ENCODE measurements at places on chromosomes 2 and 18.

- DNase-seq, result no peak
Observed at GRCh38 chr18:56975276-56975675, 171.6 kb upstream of the BOD1L2 start.

- DNase-seq, result no peak
Observed at GRCh38 chr2:110910423-110910822, 178.1 kb downstream of the ACOXL start.

- DNase-seq, result no peak
Observed at GRCh38 chr2:241901018-241901380, 31.5 kb downstream of the RTP5 start.

- DNase-seq, result no peak
Observed at GRCh38 chr2:85778646-85779379, 25.0 kb downstream of the ATOH8 start.

DNA sequence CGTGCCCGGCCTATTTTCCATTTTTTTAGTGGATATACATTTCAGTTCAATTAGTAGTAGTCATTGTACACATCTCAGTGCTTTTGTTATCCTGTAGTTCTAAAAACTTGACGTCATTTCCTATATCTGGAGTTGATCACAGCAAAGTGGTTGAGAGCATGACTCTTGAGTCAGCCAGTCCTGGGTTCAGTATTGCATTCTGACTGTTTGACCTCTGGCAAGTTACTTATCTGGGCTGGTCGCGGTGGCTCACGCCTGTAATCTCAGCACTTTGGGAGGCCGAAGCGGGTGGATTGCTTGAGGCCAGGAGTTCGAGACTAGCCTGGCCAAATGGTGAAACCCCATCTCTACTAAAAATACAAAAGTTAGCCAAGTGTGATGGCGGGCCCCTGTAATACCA lies 50.4 kb upstream of the PPM1B start:
- DNase-seq, result no peak

DNA sequence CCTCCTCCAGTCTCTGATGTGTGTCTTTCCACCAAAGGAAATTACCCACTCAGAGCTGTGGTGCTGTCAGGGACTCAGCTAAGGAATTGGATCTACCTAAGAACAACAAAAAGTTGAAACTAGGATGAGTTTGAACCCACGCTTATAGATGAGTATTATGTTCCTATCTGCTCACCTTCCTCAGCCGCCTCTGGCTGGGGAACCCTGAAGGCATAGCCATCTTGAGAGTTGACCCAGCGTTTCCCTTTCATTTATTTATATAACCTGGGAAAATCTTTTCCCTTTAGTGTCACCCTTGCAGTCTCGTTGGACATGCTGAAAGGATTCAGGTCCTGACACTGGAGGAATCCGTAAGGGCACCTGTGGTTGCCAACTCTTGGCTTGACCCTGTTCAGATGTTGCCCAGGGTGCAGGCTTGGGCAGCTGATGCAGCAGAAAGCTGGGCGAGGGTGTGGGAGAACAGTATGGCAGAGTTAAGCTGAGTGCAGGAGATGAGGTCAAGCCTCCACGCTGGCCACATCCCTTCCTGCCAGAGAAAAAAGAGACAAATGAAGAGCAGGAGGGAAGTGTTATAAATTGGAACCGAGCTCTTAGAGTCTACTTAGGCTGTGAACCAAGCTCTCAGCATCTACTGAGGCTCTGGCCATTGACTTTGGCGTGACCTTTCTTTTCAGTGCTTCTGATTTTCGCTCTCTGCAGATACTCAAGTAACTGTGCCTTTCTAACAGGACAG lies 1.9 kb downstream of the CDH20 start:
- DNase-seq, result no peak

DNA sequence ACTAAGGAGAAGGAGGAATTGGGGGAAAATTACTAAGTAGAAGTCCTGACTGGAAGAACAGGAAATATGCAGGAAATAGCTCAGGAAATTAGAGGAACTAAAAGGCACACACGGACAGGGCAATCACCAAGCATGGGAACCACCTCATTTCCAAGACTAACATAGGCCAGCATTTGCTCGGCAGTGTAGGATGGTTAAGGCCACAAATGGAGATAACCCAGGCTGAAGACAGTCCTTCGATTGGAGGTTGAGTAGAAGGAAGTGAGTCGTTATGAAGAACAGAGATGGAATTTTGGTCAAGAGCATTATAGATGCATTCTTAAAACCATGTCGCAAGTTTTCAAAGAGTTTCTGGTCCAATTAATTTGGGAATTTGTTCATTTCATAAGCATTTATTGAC lies 401.4 kb downstream of the ALK start:
- no peak for DNase-seq

DNA sequence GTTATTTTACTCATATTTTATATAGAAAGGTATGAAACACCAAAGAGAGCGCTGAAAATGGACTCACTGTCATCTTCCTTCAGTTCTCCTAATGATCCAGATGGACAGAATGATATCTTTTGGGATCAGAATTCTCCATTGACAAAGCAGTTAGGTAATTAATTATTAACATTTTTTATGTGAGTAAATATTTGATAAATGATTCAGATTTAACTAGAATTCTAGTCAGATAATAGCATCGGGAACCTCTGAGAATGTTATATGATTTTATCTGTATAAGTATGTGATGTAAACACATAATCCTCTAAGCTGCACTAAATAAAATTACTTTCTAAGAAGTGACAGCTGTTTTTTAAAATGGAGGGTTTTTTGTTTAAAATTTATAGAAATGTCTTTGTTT lies 2.0 kb downstream of the ETAA1 start:
- no peak for DNase-seq

GRCh38 chr2:228522276-228522675 lies 340.8 kb upstream of the SPHKAP start:
- no peak for DNase-seq

- no peak for DNase-seq
Observed at GRCh38 chr2:105541189-105542050, 142.6 kb upstream of the FHL2 start.

DNA sequence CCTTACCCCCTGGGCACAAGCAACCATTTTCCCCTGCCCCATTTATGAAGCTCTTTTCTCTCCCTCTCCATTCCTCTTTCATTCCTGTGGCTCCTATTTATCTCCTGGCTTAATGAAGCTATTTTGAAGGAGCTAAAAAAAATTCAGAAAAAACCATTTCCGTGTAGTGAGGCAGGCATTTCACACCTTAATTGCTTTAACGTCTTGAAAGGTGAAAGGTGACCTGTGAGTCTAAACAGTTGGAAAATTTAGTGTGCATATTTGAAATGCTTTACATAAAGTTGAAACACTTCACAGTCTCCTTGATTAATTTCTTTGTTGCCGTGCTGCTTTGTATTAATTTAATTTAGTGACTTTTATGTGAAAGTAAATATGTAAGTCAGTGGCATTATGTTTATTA lies 83.6 kb downstream of the LTBP1 start:
- DNase-seq, result no peak

DNA sequence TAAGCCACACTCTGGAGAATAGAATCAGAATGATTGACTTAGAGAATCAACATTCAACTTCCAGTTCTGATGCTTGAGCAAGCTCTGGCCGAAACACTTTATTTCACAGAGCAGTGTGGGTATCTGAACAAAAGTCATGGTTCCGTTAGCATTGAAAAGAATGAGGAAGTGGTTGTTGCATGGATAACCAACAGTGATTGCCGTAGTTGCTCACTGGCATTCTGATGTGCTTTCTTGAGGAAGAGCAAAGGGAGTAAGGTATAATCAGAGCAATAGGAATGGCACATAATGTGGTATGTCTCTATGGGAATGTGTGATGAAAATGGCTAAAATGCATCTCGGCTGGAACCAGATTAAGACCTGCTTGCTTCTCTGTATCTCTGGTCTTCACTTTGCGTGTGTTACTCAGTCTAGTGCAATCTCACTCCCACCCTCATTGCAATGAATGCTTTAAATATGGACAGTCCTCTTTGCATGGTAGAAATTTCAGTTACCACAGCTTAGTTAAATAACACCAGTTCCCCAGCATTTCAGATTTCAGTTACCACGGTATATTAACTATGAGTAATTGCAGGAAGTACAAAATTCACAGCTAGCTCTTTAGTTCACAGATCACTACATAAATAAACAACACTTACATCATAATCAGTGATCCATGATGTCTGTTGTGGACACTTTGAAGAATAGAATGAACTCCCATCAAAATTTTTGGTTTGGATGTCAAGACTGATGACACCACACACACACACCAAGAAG lies 7.8 kb upstream of the RAB12 start:
- peak; percentile 76 for DNase-seq

DNA sequence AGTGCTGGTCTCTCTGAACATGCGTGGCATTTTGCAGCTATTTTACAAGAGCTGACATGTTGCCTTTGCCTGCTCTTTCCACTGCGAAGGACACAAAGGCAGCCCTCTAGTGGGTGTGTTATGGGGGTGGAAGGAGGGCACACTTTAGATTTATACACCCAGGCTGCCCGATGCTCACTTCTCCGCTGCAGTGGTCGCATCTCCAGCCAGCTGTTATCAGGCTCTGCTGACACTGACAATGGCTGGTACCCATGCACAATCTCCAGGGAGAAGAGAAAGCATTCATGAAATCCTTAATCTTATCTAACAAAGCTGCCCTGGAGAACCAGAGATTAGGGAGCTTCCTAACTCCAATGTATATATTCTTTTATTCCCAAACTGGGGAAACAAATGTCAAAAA lies 113.5 kb downstream of the EPHA4 start:
- DNase-seq, result no peak

DNA sequence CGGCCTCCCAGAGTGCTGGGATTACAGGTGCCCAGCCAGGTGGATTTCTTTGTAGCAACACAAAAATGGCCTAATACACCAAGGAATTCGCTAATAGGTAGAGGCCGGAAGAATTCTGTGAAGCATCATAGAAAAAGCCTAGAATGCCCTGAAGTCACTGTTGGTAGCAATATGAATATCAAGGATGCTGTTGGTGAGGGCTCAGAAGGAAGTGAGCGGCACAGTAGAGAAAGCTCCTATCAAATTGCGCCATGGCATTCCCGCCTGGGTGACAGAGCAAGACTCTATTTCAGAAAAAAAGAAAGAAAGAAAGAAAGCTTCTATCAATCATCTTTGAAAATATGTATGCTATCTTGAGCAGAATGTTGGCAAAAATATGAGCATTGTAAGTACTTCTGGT lies 23.8 kb downstream of the GALNT5 start:
- DNase-seq, result no peak

GRCh38 chr18:13799396-13799795 lies 24.6 kb upstream of the MC5R start:
- DNase-seq, result no peak

GRCh38 chr2:18050001-18050400 lies 171.5 kb downstream of the KCNS3 start:
- no peak for DNase-seq

- no peak for DNase-seq
Observed at GRCh38 chr2:223057569-223057968, 5.6 kb downstream of the KCNE4 start.

DNA sequence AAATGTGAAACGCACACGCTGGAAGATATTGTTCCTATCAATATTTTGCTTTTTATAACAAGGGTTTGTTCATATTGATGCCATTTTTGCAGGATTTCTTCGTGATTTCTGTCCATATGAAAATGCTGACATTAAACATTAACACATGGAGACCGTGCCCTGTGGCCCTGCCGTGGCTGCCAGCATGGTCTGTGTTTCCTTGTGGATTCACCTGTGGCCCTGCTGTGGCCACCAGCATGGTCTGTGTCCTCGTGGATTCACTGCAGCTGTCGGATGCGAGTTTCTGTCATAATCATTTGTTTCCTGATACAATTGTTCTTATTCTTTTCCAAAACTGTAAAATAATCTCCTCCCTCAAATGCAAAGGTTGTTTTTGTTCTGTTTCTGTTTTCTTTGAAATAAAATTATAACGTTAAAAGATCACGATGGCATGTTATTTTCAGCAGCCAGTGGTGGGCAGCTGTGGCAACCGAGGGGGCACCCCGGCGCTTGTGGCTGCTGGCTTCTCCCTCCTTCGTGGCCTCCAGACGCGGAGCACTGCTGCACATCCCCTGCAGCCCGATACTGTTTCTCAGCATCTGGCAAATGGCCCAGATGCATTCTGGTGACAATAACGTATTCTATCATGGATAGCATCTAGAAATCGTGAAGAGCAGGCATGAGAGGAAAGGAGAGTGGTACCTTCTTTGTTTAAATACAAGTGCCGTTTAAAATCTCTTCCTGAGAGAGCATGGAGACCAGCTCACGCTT lies 143.5 kb downstream of the PTGR3 start:
- no peak for DNase-seq
